ENCODE measurements at places on chromosomes 12 and 14. TPM values are rescaled to one million over a fixed set of nuclear protein-coding genes. Genes with fewer than 3 reads are reported as not detected.

SLC24A4 gene
- total RNA-seq: 0.09 TPM

DNA sequence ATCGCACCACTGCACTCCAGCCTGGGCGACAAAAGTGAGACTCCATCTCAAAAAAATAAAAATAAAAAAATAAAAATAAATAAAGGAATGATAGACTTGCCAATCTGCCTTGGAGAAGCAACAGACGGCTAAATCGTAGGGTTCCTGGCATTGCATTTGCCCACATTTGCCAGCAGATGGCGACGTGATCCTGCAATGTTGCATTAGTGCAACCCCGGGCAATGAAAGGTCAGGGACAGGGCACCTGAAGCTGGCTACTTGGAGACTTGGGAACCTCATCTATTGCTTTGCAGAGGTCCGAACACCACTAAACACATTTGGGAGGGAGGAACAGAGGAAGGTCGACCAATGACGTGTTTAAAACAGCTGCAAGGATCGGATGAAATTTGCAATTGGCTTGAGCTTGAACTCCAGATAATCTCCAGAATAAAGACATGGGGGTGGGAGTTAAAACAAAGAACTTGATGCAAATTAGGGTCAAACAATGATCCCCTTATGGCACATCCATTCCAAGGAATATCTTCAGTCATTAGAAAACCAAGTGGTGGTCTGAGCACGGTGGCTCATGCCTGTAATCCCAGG is 34.6 kb downstream of the SPRING1 start:
- H3K4me3 ChIP-seq: no peak overlapping the region
- no peak overlapping the region for H3K27ac ChIP-seq
- peaks cover 5% of the 10 kb centered on the region for H3K4me1 ChIP-seq
- peak; percentile 96 for DNase-seq
- H3K27me3 ChIP-seq: no peaks in the 10 kb centered on the region
- H3K36me3 ChIP-seq: no peaks in the 10 kb centered on the region

- H3K36me3 ChIP-seq: peaks cover 70% of the 10 kb centered on the region
- no peak overlapping the region for H3K27ac ChIP-seq
- no peak for DNase-seq
- H3K4me1 ChIP-seq: no peaks in the 10 kb centered on the region
These were observed 55.3 kb downstream of the DICER1 start for GRCh38 chr14:95101736-95102679.

DNA sequence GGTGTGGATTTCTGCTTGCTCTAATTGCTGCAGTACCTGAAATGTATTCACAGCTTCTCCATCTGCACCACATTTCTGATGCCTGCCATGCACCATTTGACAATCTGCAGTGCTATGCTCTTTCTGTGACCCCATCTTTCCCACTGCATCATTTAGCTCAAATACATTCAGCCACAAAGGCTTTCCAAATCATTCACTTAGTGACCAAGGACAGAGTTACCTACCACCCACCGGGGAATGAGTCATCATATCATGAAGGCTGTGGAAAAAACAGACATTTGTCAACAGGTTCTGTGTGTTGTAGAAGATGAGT is 465.5 kb upstream of the ATP2B1 start:
- H3K36me3 ChIP-seq: no peaks in the 10 kb centered on the region
- H3K4me1 ChIP-seq: peaks cover 3% of the 10 kb centered on the region
- no peak for DNase-seq
- no peak overlapping the region for H3K27ac ChIP-seq

- no peaks in the 10 kb centered on the region for H3K36me3 ChIP-seq
- H3K4me3 ChIP-seq: no peak overlapping the region
- H3K27ac ChIP-seq: no peak overlapping the region
- no peaks in the 10 kb centered on the region for H3K27me3 ChIP-seq
These were observed 39.0 kb upstream of the TC2N start for GRCh38 chr14:91906374-91906773.

Measured in endodermal cell (in vitro differentiated cells).